ENCODE measurements at places on chromosomes 2 and 18.

DNA sequence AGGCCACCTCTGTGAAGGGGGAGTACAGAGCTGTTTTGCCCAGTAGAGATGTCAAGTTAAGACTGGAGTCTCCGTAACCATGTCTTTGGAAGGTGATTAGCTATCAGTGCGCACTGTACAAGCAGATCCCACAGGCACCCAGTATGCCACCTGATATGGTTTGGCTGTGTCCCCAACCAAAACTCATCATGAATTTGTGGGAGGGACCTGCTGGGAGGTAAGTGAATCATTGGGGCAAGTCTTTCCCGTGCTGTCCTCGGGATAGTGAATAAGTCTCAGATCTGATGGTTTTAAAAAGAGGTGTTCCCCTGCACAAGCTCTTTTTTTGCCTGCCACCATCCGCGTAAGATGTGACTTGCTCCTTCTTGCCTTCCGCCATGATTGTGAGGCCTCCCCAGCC is 90.2 kb downstream of the ACTR2 start:
- DNase-seq: no peak

GRCh38 chr2:23762141-23762540 is 164.8 kb downstream of the ATAD2B start:
- DNase-seq: no peak

DNA sequence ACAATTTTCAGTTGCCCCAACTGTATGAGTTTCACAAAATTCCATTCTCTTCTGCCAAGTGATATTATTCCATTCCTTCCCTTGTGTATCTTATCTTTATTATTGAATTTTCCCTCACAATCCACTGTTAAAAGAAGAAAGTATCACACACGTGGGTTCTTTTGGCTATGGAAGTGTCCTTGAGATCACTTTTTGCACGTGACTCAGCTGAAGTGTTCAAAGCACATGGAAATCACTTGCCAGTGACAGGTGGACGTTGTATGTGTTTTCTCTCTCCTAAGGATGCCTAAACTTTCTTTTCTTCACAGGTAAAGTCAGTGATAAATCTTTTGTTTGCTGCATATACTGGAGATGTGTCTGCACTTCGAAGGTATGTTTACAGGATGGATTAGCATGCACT is 60.7 kb downstream of the STAT1 start:
- no peak for DNase-seq

- no peak for DNase-seq
These were observed 103.2 kb downstream of the TCF4 start for GRCh38 chr18:55484773-55485172.

DNA sequence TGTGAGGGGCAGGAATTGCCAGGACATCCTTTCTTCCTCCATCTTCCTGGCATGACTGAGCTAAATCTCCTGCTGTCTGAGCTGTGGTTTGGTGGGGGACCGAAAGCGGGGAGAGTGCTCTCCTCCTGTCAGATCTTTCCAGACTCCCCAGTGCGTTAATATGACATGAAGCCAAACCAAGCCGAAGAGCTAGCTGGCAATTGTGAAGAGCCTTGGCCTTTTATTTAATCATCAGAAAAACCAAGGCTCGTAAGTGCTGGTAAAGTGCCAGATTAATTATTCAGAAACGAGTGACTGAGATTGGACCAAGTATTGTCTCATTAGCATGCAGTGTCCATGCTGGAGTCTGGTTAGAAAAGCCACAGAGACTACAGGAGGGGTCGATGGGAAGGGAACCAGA is 14.5 kb upstream of the LRPPRC start:
- no peak for DNase-seq

GRCh38 chr2:169676357-169676756 is 17.8 kb downstream of the CFAP210 start:
- DNase-seq: no peak

DNA sequence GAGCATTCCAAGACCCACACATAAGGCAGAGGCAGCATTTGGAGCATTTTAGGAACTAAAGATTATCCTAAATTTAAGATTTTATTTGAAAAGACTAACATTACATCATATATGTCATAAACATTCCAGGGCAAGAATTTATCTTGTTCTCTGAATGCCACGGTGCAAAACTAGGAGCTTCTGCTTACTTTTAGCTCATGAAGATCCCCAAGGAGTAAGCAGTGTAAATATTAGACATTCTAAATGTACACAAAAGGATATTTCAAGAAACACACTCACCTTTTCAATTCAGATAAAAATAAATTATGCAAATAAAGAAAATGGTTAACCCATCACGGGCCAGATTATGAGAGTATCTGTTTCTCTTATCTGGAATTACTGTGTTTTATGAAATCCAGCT is 101.7 kb upstream of the ETAA1 start:
- no peak for DNase-seq

DNA sequence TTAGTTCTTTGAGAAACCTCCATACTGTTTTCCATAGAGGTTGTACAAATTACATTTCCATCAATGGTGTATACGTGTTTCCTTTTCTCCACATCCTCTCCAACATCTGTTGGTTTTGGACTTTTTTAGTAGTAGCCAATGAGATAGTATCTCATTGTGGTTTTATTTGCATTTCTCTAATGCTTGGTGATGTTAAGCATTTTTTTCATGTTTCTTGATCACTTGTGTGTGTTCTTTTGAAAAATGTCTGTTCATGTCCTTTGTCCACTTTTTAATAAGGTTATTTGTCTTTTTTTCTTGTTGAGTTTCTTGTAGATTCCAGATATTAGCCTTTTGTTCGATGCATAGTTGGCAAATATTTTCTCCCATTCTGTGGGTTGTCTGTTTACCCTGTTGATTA is 392.3 kb upstream of the ZEB2 start:
- DNase-seq: no peak

GRCh38 chr2:188291142-188291616 is 495 bp upstream of the GULP1 start:
- DNase-seq: no peak

DNA sequence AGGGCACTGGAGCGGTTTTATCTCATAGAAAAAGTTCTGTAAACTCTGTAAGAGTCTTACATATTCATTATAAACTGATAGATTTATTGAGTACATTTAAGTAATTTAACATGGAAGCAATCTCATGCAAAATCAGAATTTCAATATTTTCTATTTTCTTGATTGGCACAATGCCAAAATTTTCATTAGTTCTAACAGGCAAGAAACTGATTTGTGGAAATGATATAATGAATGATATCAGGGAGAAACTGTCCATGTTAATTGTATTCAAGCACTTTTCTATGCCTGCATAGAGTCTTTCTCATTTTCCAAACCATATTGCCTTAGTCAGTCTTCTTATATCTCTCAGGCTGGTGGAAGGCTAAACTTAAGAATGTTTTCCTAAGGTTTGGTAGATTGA is 23.0 kb upstream of the SPAG16 start:
- no peak for DNase-seq

- DNase-seq: peak; percentile 14
These were observed 31.5 kb downstream of the ACVR1C start for GRCh38 chr2:157596992-157597681.

DNA sequence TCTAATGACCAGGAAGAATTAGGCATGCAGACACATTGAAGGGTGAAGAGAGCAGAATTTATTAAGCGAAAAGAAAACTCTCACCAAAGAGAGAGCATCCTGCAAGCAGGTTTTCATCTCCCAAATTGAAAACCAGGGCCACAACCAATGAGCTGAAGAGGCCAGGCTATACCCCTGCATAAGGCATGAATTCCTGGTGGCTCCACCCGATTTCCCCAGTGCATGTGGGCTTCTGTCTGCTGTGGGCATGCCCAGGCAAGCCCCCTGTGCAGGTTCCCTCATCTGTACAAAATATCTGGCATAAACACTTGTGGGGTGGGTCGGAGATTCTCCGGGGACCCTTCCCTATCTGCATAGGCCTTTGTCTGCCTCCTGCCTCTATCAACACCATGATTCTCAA is 621.6 kb upstream of the LRRTM1 start:
- DNase-seq: no peak

GRCh38 chr2:231161252-231161839 is 36.5 kb upstream of the HTR2B start:
- no peak for DNase-seq

DNA sequence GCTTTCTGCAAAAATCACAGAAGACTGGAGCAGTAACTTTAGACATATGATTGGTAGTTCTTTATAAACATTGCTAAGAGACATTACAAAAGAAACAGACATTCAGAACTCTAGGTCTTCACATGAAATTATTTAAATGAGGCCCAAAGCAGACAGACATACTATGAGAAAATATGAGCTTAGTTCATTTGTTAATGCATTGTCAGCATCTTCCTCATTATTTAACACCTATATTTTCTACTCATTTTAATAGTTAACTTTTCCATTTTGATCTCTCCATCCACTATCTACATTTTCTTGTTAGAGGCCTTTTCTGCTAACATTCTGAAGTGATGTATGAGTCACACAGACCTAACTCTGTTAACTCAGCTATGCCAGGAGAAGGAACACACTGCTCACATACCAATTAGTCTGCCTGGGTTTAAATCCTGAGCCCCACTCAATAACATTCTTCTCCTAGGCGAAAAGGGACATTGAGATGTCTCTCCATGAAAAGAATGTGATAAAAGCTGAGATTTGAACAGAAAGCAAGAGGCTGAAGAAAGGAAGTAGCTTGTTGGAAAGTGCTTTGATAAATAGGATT is 400.3 kb upstream of the PKDCC start:
- peak; percentile 2 for DNase-seq

DNA sequence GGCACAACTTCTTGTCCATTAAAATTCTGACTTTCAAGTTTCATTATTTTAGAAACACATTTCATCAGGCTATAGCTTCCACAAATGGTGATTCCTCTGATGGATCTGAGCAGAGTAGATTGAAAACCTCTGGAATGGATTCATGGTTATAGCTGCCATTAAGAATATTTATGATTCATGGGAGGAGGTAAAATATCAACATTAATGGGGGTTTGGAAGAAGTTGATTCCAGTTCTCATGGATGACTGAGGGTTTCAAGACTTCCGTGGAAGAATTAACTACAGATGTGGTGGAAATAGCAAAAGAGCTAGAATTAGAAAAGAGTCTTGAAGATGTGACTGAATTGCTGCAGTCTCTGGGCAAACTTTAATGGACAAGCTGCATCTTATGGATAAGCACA is 797.4 kb downstream of the SUCLG1 start:
- peak; percentile 53 for DNase-seq

- DNase-seq: no peak
These were observed 335 bp downstream of the ERFE start for GRCh38 chr2:238159071-238159539.

DNA sequence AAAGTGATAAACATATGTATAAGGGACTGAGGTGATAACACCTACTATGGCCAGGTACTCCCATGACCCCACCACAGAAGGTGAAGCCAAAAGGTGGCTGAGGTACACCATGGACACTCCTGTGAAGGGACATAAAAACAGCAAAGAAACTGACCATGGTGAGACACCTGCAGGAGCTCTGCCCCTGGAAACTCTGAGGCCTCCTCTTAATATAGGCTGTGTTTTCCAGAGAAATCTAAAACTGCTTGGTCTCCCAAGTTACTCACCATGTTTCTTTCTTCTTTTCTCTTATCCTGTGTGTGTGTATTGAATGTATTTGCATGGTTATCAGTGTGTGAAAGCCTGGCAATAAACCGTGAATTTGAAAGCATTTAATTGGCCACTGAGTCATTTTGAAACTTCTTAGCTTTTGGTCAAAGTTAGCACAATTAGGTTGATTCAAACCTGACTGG is 739.3 kb upstream of the GCFC2 start:
- no peak for DNase-seq

GRCh38 chr2:124668161-124668560 is 643.1 kb downstream of the CNTNAP5 start:
- DNase-seq: peak; percentile 2

GRCh38 chr18:24535527-24536295 is 75.3 kb downstream of the HRH4 start:
- no peak for DNase-seq

DNA sequence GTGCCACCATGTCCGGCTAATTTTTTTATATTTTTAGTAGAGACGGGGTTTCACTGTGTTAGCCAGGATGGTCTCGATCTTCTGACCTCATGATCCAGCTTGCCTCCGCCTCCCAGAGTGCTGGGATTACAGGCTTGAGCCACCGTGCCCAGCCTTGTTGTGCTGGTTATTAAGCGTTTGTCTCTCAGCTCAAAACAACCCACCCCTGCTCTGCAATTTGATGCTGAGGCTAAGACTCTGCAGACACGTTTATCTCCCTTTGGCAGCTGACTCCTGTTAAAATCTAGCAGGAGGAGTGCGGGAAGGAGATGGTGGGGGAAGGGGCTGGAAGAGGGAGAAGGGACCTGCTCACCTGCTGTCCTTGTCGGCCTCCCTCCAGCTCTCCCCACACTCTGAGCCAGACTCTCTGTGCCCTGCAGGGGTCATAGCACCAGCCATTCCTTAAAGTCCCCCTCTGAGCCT is 29.9 kb upstream of the IMPA2 start:
- DNase-seq: no peak

DNA sequence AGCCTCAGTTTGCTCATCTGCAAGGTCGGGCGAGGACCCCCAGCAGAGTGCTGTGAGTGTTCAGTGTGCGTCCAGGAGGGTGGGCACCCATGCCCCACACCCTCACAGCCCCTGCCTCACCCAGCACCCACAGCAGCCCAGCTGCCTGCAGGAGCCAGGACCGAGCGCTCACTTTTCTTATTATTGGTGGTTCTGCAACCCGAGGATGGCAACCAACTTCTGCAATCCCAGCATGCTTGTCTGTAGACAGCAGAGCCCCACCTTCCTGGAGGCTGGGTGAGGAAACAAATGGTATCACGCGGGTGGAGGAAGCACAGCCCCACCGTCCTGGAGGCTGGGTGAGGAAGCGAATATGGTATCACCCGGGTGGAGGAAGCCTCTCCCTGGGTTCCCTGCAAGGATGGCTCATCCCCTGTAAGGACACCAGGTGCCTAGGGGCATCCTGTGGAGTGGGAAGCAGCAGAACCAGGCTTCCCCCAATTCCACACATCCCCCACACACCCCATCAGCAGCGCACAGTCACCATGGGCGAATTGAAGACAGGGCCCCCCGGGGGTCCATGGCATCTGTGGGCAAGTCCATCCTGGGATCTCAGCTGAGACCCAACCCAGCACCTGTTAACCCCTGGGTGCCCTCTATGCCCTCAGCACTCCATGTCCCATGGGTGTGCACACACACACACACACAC is 220.5 kb upstream of the RAB6C start:
- no peak for DNase-seq

- DNase-seq: no peak
These were observed 866.8 kb downstream of the DSC3 start for GRCh38 chr18:30175621-30176225.

GRCh38 chr2:110993557-110994231 is 127.0 kb upstream of the BCL2L11 start:
- no peak for DNase-seq

GRCh38 chr2:129277585-129277981 is 701.9 kb upstream of the RAB6C start:
- DNase-seq: peak; percentile 30
